ENCODE measurements at places on chromosomes 4 and X. TPM values are rescaled to one million over a fixed set of nuclear protein-coding genes. Genes with fewer than 3 reads are reported as not detected.

- peaks cover 3% of the 10 kb centered on the region for H3K4me1 ChIP-seq
- DNase-seq: no peak
- H3K36me3 ChIP-seq: no peaks in the 10 kb centered on the region
- H3K27me3 ChIP-seq: no peaks in the 10 kb centered on the region
- no peak overlapping the region for H3K27ac ChIP-seq
Observed at GRCh38 chrX:23736030-23736429, 7.0 kb downstream of the ACOT9 start.

GRCh38 chrX:130799393-130799792 lies 103.6 kb downstream of the ENOX2 start:
- H3K4me3 ChIP-seq: no peak overlapping the region
- no peaks in the 10 kb centered on the region for H3K4me1 ChIP-seq
- no peaks in the 10 kb centered on the region for H3K27me3 ChIP-seq
- H3K27ac ChIP-seq: no peak overlapping the region
- H3K36me3 ChIP-seq: no peaks in the 10 kb centered on the region

- DNase-seq: no peak
- H3K27me3 ChIP-seq: no peaks in the 10 kb centered on the region
- no peaks in the 10 kb centered on the region for H3K4me1 ChIP-seq
- H3K27ac ChIP-seq: no peak overlapping the region
- no peaks in the 10 kb centered on the region for H3K36me3 ChIP-seq
- H3K4me3 ChIP-seq: no peak overlapping the region
Observed at GRCh38 chrX:31136144-31136611, 64.3 kb upstream of the FTHL17 start.

Gene TRAPPC2
- 39.6 TPM for total RNA-seq

- no peak for DNase-seq
- H3K36me3 ChIP-seq: no peaks in the 10 kb centered on the region
- no peak overlapping the region for H3K4me3 ChIP-seq
- H3K27me3 ChIP-seq: no peaks in the 10 kb centered on the region
Observed at GRCh38 chrX:148854306-148854705, 353.9 kb downstream of the AFF2 start.

Gene PABPC1L2A
- total RNA-seq: not detected

GRCh38 chr4:108794136-108794535 lies 31.3 kb upstream of the ETNPPL start:
- H3K4me3 ChIP-seq: no peak overlapping the region
- DNase-seq: no peak
- H3K27ac ChIP-seq: no peak overlapping the region
- no peaks in the 10 kb centered on the region for H3K36me3 ChIP-seq

Gene HSFX4
- total RNA-seq: not detected

GRCh38 chrX:67596839-67597790 lies 53.3 kb downstream of the AR start:
- no peaks in the 10 kb centered on the region for H3K4me1 ChIP-seq
- H3K36me3 ChIP-seq: no peaks in the 10 kb centered on the region
- H3K27me3 ChIP-seq: no peaks in the 10 kb centered on the region
- DNase-seq: no peak
- H3K27ac ChIP-seq: no peak overlapping the region
- H3K4me3 ChIP-seq: no peak overlapping the region

DNA sequence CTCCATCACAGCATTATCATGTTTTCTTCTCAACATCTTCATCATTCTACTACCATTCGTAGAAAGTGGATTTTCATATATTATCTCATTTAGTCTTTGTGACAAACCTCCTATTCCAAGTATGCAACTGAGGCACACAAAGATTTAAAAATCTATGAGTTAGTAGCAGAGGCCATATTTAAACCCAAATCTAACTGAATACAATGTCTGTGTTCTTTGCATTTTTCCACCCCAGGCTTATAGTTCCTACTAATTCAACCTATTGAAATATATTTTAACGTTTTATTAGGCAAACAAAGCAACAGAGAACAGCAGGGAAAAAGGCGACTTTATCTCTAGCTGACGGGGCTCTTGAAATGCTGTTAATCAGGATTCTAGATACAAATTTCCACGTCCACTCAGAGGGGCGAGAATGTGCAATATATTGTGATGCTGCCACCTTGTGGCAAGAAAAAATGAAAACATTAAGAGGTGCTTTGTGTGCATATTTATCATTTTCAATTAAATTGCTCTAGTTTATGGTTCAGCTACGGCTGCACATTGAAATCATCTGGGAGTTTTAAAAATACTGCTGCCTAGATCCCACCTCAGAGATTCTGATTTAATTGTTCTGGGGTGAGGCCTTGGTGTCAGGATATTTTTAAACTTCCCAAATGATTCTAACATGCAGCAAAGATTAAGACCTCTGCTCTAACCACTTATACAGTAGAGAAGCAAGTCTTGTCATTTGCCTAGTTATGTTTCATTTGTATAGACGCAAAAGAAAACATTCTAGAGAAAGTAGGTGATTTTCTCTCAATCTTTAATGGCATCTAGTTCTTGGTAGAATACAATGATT lies 315.9 kb downstream of the MAPK10 start:
- peak; percentile 3 for DNase-seq
- no peak overlapping the region for H3K27ac ChIP-seq
- H3K27me3 ChIP-seq: no peaks in the 10 kb centered on the region

- H3K27me3 ChIP-seq: no peaks in the 10 kb centered on the region
- no peak overlapping the region for H3K27ac ChIP-seq
- no peak overlapping the region for H3K4me3 ChIP-seq
- H3K4me1 ChIP-seq: no peaks in the 10 kb centered on the region
- no peaks in the 10 kb centered on the region for H3K36me3 ChIP-seq
Observed at GRCh38 chrX:109489174-109489573, 7.3 kb upstream of the GUCY2F start.

DNA sequence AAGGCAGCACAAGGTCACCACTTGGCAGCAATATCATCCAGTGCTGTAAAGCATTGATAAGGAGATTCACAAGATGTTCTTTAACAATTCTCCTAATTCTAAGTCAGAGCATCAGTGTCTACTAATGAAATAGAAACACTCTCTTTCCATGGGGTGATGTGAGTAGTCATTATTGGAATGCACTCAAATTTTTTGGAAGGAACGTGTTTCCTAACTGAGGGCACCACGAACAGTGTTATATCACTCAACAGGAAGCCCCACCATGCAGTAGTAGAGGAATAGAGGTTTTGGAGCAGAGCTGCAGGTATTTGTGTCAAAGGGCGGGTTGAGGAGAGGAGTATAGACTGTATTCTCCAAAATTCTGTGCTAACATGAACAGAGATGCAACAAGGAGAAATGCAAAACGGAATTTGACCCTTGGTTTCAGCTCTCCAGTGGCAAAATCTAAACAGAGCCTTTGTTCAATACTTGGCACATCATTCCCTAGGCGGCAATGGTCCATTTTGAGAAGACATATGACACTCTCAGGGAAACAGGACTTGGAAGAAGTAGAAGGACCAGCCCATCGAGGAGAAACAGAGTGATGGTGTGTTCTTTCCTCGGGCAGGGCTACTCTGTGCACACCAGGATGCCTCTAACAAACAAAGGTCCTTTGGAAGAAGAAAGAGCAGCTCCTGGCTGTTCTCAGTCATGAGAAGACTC lies 98.9 kb downstream of the CPEB2 start:
- H3K27ac ChIP-seq: no peak overlapping the region
- H3K4me1 ChIP-seq: no peaks in the 10 kb centered on the region
- H3K36me3 ChIP-seq: no peaks in the 10 kb centered on the region
- H3K4me3 ChIP-seq: no peak overlapping the region
- H3K27me3 ChIP-seq: peaks cover 7% of the 10 kb centered on the region
- no peak for DNase-seq

- H3K36me3 ChIP-seq: no peaks in the 10 kb centered on the region
- no peaks in the 10 kb centered on the region for H3K27me3 ChIP-seq
- H3K4me1 ChIP-seq: no peaks in the 10 kb centered on the region
- no peak overlapping the region for H3K27ac ChIP-seq
- DNase-seq: no peak
- no peak overlapping the region for H3K4me3 ChIP-seq
Observed at GRCh38 chr4:26789208-26789607, 71.4 kb upstream of the STIM2 start.

GRCh38 chr4:35087218-35087617 lies 1157.1 kb downstream of the ARAP2 start:
- no peaks in the 10 kb centered on the region for H3K27me3 ChIP-seq
- H3K4me3 ChIP-seq: no peak overlapping the region
- DNase-seq: no peak
- H3K36me3 ChIP-seq: no peaks in the 10 kb centered on the region

DNA sequence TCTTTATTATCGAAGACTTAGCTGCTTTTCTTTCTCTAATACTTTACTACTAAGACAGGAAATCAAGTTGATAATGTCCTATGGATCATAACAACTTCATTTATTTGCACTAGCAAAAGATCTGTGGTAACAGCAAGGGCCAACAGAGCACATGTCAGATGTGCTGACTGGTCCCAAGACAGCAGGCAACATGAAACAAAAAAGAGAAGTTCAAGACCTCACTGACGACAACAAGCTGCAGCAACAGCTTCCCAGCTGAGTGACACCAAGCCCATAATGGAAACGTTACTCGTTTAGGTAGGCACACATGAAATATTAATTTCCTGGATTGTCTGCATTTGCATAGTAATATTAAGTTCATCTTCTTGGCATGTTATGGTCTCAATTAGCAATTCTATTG lies 126.9 kb downstream of the UNC5C start:
- H3K27me3 ChIP-seq: no peaks in the 10 kb centered on the region
- H3K4me3 ChIP-seq: no peak overlapping the region
- H3K36me3 ChIP-seq: no peaks in the 10 kb centered on the region
- H3K4me1 ChIP-seq: no peaks in the 10 kb centered on the region
- H3K27ac ChIP-seq: no peak overlapping the region

GRCh38 chr4:31458813-31459212 lies 738.6 kb downstream of the PCDH7 start:
- H3K27ac ChIP-seq: no peak overlapping the region
- no peak overlapping the region for H3K4me3 ChIP-seq
- H3K27me3 ChIP-seq: no peaks in the 10 kb centered on the region
- H3K4me1 ChIP-seq: no peaks in the 10 kb centered on the region

- no peaks in the 10 kb centered on the region for H3K36me3 ChIP-seq
- no peaks in the 10 kb centered on the region for H3K4me1 ChIP-seq
- no peaks in the 10 kb centered on the region for H3K27me3 ChIP-seq
- H3K27ac ChIP-seq: no peak overlapping the region
Observed at GRCh38 chrX:42797651-42798269, 19.8 kb upstream of the PPP1R2C start.

GRCh38 chr4:146470604-146471003 lies 51.1 kb downstream of the SLC10A7 start:
- no peak overlapping the region for H3K4me3 ChIP-seq
- H3K27me3 ChIP-seq: no peaks in the 10 kb centered on the region
- H3K27ac ChIP-seq: no peak overlapping the region
- no peaks in the 10 kb centered on the region for H3K36me3 ChIP-seq

Gene FGFBP1
- not detected for total RNA-seq

DNA sequence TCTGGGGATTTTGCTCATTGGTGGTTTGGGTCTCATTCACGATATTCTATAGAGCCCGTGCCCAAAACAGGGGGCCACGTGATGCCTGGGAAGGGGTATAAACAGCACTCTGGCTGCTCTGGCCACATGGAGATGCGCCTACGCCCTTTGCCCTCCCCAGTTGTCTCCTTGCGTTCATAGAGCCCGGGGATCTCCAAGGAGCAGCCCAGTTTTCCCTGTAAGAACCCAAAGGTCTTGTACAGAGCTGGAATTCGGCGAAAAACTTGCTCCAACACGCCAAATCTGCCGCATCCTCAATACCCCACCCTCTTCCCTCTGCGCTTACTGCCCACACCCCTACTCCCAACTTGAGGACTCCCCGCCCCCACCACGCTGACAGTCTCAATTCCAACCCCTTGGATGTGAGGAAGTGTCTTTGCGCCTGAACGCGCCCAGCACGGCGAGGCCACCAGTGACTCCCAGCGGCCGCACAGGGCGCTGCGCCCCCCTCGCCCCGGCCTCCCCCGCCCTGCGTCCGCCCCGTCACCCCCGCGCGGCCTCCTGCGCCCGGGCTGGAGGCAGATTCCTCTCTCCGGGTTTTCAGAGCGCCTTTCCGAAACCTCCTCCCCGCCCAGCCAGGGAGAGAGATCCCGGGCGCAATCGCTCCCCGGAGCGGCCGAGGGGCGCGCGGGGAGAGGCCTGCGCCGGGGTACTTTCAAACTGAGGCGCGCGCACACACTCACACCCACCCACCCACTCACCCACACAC lies at the start of gene NHS:
Gene NHS (plus strand): TSS at position 582 of the 748 bp plus-strand sequence. CDS start 558 bp downstream, outside the sequence.
- no peak for DNase-seq
- peaks cover 2% of the 10 kb centered on the region for H3K27me3 ChIP-seq
- H3K36me3 ChIP-seq: no peaks in the 10 kb centered on the region
- no peak within 1 kb of the TSS for H3K27ac ChIP-seq
